ENCODE measurements at places on chromosomes 12 and 14.

- no peak for DNase-seq
Measured at GRCh38 chr14:82501554-82501953, 967.9 kb upstream of the SEL1L start.

- DNase-seq, result no peak
Measured at GRCh38 chr12:2992724-2993123, 33.5 kb downstream of the TEAD4 start.

GRCh38 chr12:43066471-43066870, 476.9 kb upstream of the PRICKLE1 start:
- DNase-seq, result no peak

GRCh38 chr12:32120419-32120818, 13.8 kb downstream of the BICD1 start:
- DNase-seq, result no peak

- no peak for DNase-seq
Measured at GRCh38 chr12:96395236-96395635, 5.0 kb downstream of the CDK17 start.

DNA sequence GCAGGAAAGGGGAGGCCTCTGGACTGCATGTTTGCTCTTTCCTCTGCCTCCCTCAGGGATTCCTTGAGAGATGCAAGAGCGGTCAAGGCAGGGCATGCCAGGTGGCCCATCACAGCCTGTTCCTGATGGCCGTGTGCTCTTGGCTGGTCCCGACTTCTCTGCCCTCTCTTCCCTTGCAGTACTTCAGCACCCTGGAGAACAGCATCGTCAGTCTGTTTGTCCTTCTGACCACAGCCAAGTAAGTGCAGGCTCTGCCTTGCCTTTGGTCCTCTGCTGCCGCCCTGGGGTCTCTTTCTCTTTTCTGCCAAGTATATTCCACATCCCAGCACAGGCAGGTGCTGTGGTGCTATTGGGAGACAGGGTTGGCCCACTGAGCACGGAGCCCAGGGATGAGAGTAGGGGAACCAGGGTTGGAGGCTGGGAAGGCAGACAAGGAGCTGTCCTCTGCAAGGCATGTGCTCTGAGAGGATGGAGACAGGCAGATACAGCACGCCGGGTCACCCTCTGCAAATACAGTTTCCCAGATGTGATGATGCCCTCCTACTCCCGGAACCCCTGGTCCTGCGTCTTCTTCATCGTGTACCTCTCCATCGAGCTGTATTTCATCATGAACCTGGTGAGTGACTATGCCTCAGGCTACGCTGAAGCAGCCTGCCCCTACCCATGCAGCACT, 51.9 kb downstream of the TPCN1 start:
- no peak for DNase-seq

GRCh38 chr14:102873546-102874061, 48.9 kb upstream of the AMN start:
- no peak for DNase-seq

DNA sequence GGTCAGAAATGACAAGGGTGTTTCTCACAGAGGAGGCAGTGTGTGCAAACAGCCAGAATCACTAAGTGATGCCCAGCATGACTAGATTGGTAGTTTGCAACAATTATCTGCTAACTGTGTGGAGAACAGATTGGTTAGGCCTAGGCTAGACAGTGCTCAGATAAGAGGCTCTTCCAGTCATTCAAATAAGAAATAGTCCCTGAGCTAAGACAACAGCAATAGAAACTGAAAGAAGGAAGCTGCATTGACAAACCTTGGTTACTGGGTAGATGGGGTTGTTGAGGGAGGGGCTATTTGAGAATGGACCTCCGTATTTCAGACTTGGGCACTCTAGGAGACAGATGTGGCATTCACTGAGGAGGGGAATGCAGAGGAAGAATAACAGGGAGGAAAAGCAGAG, 255.0 kb upstream of the NPAS3 start:
- DNase-seq, result no peak

DNA sequence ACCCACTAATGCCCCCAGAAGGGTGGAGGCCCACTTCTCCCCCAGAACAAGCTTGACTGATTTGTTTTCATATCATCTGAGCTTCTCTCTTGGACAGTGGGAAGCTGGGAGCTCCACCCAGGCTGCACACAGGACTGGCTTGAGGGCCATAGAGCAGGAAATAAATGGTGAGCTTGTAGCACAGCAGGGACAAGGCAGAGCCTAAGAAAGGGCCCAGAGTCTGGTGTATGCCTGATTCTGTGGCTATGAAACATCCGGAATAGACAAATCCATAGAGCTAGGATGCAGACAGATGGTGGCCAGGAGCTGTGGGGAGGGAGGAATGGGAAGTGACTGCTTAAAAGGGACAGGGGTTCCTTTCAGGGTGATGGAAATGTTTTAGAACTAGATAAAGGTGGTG, 79.0 kb downstream of the ARL6IP4 start:
- no peak for DNase-seq

DNA sequence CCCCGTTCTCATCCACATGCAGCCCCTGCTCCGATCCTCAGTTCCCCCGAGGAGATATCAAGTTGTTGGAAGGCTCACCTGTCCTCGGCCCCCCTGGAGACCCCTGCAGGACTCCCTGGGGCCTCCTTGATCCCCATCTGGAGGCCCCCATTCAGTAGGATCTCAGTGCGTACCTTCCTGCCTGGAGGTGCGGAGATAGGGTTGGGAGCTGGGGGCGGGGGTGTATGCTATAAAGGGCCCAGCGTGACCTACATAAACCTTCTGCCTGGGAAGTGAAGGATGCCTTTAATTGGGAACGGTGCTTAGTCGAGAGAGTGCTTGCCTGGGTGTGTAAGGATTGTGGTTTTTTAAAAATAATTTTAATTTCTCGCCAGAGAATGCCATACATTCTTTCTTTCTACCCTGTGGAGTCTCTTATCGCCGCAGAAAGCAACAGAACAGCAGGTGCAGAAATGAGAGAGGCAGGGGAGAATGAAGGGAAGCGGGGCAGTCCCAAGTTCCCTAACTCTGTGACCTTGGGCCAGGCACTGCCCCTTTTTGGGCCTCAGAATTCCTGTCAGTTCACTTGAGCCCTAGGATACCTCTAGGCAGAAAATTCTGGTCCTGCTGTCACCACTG, 153.7 kb downstream of the TSPAN9 start:
- no peak for DNase-seq

DNA sequence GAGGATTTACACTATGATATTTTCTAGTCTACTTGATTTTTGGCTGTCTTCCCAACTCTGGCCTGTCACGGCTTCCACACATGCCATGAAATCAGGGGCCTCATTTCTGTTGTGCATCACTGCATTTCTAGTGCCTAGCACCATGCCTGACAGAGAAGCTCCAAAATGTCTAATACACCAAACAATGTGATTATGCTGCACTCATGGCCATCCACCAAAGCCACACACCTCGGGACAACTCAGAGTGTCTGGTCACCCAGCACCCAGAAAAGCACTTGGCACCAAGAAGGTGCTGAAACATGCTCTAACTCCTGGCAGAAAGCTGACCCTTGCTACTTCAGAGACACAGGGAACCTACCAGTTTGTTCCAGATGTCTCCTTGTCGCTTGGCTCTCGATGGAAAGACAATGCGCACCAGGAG, 11.3 kb downstream of the GCN1 start:
- DNase-seq, result no peak

DNA sequence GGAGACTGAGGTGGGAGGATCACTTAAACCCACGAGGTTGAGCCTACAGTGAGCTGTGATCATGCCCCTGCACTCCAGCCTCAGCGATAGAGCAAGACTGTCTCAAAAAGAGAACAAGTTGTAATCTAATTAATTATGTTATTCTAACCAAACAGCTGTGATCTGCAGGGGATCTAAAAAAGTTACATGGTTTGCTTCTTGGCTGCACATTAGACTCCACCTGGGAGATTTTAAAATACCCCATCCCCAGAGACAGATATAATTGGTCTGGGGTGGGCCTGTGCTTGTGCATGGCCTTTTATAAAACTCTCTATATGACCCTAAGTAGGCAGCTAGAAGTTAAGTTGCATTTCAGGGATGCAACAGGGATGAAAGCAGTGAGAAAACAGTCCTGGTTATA, 76.7 kb downstream of the SCAF11 start:
- DNase-seq, result no peak

- no peak for DNase-seq
Measured at GRCh38 chr12:6361834-6362233, 13.5 kb downstream of the SCNN1A start.

GRCh38 chr14:36221112-36221511, 44.6 kb upstream of the PTCSC3 start:
- DNase-seq, result no peak

DNA sequence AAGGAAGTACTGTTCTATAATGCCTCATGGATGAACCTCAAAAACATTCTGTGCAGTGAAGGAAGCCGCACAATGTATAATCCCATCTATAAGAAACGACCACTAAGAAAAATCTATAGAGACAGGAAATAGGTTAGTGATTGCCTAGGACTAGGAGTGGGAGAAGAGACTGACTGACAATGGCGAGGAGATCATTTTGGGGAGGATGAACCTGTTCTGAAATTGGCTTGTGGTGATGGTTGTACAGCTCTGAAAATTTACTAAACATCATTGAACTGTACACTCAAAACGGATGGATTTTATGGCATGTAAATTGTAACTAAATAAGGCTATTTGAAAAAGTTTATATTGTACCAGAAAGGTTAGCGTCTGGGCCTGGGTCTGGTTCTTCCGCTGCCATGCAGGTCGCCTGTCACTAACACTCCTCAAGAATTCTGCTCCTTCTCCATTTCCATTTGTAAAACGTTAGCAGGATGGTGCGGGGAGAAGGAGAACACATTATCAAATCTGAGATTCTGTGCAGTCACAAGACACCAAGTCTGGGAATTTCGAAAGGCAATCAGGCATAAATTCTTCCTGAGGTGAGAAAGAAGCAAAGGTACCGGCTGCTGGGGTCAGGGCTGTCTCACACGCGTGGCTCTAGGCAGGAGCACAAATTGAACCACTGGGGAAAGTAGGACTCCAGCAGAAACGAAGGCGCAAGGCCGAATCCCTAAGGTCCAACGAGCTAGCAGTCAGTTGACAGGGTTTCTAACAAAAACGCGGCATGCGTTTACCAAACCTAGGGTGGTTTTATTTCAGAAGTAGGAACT, 845 bp upstream of the COCH start:
- no peak for DNase-seq

- no peak for DNase-seq
Measured at GRCh38 chr14:65228956-65229747, 126.8 kb upstream of the MAX start.

GRCh38 chr12:12871587-12872138, 19.7 kb upstream of the GPRC5A start:
- DNase-seq, result no peak

DNA sequence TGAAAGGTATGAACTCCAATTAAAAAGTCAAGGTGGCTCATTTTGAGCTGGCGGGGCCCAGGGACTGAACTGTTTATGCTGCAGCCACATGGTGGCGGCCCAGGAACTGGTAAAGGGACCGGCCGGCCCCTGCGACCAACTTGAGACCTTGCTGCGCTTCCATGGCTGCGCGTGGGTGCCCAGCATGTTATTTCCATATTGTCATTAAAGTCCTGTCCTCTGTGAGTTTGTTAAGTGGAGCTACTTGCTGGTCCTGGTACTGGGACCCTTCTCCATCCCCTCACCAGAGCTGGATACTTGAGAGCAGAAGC, 62.3 kb downstream of the BEGAIN start:
- DNase-seq, result no peak

DNA sequence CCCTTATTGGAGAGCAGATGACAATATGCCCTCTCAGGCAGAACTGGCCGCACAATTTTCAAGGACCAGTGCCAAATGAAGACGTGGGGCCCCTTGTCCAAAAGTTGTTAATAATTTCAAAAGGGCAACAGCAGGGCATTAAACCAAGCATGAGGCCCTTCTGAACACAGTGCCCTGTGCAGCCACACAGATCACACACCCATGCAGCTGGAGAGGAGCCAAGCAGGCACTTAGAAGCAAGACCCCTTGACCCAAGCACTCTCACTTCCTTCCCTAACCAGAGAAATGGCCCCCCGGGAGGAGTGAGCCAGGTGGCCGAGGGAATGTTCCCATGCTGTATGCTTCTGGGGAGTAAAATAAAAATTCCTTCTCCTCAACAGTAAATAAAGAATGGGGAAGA, 114.0 kb upstream of the TMPO start:
- DNase-seq, result no peak

GRCh38 chr14:74826574-74826973, 49.4 kb downstream of the PROX2 start:
- DNase-seq, result no peak

GRCh38 chr12:113515082-113515856, 43.6 kb upstream of the LHX5 start:
- DNase-seq, result no peak

DNA sequence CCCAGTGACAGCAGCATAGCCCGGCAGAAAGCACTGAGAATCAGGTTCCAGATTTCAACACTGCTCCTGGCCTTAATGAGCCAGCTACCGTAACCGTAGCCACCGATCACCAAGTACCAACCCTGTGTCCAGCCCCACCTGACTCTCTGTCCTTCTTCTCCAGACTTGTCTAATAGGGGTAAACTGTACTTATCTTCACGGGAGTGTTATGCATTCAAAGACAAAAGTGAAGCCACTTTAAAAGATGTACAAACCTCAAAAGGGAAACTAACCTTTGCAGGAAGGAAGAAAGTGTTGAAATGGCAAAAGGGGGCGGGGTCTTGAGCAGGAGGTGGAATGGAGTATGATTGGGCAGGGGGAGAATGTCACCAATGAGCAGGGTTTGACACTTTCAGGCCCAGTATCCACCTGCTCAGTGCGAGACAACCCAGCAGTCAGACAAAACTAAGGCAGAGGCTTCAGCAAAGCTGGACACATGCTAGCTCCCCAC, 226.1 kb downstream of the CHST11 start:
- DNase-seq, result no peak

- no peak for DNase-seq
Measured at GRCh38 chr12:4786795-4787194, 66.6 kb downstream of the GALNT8 start.

DNA sequence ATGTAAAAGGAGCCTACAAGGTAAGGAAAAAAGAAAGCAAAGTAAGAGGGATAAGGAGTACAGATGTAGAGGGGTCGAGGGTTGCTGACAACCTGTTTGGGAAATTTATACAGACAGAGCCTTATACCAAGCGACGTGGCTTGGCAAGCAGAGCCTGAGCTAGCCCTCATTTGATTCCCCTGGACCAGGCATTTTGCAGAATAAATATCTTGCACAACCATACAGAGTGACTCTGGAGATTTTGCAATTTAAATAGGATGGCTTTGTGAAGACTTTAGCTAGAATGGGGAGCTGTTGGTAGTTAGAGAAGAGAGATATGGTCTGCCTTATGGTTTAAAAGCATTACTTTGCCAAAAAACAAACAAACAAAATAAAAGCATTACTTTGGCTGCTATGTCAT, 11.1 kb upstream of the ANO6 start:
- no peak for DNase-seq

- DNase-seq, result peak; percentile 75
Measured at GRCh38 chr14:104972301-104973134, 5.7 kb downstream of the AHNAK2 start.

DNA sequence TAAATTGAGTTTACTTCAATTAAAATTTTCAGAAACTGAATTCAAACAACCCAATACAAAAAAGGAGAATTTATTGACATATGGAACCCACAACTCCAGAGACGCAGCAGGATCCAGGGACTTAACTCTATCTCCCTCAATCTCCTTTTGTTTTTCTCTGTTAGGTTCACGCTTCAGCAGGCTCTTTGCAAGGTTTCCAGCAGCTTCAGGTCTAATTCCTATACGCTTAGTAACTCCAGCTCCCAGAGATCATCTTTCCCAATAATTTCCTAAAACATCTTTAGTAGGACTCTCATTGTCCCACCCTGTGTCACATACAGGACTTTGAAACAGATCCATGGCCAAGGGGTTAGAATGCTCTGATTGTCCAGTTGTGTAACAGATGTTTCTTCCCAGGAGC, 175.2 kb downstream of the RMST start:
- DNase-seq, result no peak
